Colonic mucosa (tissue), 4 donors: ENCODE measurements at places on chromosomes 1 and 21. TPM values are rescaled to one million over a fixed set of nuclear protein-coding genes. Genes with fewer than 3 reads are reported as not detected.

Gene IFI44L
- 0.74 TPM for total RNA-seq

Gene OR10J5
- total RNA-seq: not detected

Gene SPRR5
- total RNA-seq: not detected

Gene CLCNKA
- 0.42 TPM for total RNA-seq

Gene RASSF5
- total RNA-seq: 5.4 TPM

Gene AIM2
- total RNA-seq: 0.69 TPM

Gene PPIAL4G
- total RNA-seq: not detected

Gene MROH9
- not detected for total RNA-seq

Gene FGGY
- total RNA-seq: 19.5 TPM

Gene TFAP2E
- total RNA-seq: 1.1 TPM

Gene ADORA3
- total RNA-seq: 1.2 TPM

Gene PCP4
- 0.99 TPM for total RNA-seq

Gene WNT4
- total RNA-seq: 2.5 TPM

Gene GJA4
- total RNA-seq: 3.5 TPM

Gene FOXO6
- total RNA-seq: 0.56 TPM

Gene CD5L
- total RNA-seq: not detected

Gene HPCAL4
- total RNA-seq: 0.16 TPM

Gene DIRAS3
- total RNA-seq: 0.69 TPM

Gene LORICRIN
- not detected for total RNA-seq

Gene FTCD
- total RNA-seq: 4.2 TPM

Gene HLX
- 6.2 TPM for total RNA-seq

Gene PLK3
- 7.7 TPM for total RNA-seq

Gene GCSAML
- total RNA-seq: 0.48 TPM

Gene NHLH2
- not detected for total RNA-seq

Gene CD55
- 70.7 TPM for total RNA-seq

Gene PINK1
- 119 TPM for total RNA-seq

Gene OR2M3
- not detected for total RNA-seq

Gene DIO1
- not detected for total RNA-seq

Gene KIAA0040
- 14.0 TPM for total RNA-seq

Gene OR2L5
- not detected for total RNA-seq

Gene OR2T33
- total RNA-seq: not detected

Gene S1PR1
- total RNA-seq: 10.7 TPM

Gene SMIM1
- total RNA-seq: 1.9 TPM

Gene NR1I3
- not detected for total RNA-seq

Gene FCRLB
- total RNA-seq: not detected

Gene SPATA45
- not detected for total RNA-seq

Gene SLAMF9
- total RNA-seq: not detected

Gene NEK2
- 9.3 TPM for total RNA-seq

Gene NBPF26
- total RNA-seq: 16.7 TPM

Gene HSD3B1
- total RNA-seq: 0.72 TPM

Gene TMCC2
- 0.88 TPM for total RNA-seq

Gene COP1
- 70.7 TPM for total RNA-seq

Gene VCAM1
- 3.5 TPM for total RNA-seq

Gene ASAP3
- total RNA-seq: 22.9 TPM

Gene DSCAM
- not detected for total RNA-seq

Gene TMEM125
- 80.0 TPM for total RNA-seq

Gene C8A
- not detected for total RNA-seq
